ENCODE measurements at places on chromosomes 16 and 17.

- no peak for DNase-seq
These were observed 48.1 kb downstream of the MYO1D start for GRCh38 chr17:32828822-32829221.

DNA sequence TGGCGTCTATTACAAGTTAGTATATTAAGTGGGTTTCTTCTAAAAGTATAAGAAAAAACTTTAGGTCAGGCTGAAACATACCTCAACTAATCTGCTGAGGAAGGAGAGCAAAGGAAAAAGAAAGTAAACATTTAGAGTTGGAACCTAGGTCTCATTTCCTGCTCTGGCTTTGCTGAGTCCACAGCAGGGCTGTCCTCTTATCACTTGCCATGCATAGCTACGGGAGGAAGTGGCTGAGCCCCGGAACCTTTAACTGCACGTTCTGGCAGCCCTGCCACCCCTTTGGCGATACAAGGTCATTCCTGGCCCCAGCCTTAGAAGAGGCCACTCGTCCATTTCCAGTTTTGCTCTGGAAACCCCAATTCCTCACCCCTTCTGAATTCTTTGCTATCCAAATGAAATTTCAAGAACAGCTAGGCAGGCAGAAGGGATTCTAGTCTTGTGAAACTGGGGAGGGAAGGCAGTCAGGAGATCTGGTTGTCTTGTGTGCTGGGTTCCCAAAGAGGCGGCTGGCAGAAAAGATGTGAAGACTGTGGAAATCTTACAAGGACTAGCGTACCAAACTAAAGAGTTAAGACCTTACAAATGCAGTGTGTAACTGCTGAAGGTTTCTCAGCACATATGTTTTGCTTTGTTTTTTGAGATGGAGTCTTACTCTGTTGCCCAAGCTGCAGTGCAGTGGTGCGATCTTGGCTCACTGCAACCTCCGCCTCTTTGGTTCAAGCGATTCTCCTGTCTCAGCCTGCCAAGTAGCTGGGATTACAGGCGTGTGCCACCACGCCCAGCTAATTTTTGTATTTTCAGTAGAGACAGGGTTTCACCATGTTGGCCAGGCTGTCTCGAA is 19.1 kb downstream of the WIPI1 start:
- DNase-seq: peak; percentile 51

DNA sequence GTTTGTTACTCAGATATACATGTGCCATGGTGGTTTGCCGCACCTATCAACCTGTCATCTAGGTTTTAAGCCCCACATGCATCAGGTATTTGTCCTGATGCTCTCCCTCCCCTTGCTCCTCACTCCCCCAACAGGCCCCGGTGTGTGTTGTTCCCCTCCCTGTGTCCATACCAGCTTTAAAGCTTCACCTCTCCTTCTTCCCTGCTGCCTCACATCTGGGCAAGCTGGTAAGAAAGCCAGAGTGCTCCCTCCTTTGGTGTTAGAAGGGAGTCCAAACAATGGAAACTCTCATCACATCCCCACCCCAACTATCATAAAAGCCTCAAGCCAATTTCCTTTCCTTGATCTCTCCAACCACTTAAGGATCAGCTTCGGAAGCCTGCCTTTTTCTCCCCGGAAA is 1115.6 kb upstream of the GOT2 start:
- DNase-seq: peak; percentile 65

- DNase-seq: no peak
These were observed 53.7 kb upstream of the WSB1 start for GRCh38 chr17:27240086-27240801.

DNA sequence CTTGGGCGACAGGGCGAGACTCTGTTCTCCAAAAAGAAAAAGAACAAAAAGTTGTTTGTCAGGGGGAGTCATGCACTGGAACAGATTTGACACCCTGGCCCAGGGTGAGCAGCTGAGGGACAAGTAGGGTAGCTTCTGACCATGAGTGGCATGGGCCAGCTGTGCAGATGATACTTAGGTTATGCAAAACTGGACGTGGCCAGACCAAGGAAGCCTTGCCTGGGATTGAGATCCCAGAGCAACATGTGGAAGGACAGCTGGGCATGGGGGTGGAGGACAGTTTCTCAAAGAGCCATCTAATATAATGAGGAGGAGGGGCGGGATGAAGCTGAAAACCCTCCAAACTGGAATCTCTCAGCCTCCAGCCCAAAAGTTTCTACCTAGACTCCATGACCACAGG is 19.6 kb upstream of the SLC35B1 start:
- no peak for DNase-seq

GRCh38 chr17:78268191-78268874 is 36.9 kb downstream of the TMEM235 start:
- DNase-seq: peak; percentile 41

DNA sequence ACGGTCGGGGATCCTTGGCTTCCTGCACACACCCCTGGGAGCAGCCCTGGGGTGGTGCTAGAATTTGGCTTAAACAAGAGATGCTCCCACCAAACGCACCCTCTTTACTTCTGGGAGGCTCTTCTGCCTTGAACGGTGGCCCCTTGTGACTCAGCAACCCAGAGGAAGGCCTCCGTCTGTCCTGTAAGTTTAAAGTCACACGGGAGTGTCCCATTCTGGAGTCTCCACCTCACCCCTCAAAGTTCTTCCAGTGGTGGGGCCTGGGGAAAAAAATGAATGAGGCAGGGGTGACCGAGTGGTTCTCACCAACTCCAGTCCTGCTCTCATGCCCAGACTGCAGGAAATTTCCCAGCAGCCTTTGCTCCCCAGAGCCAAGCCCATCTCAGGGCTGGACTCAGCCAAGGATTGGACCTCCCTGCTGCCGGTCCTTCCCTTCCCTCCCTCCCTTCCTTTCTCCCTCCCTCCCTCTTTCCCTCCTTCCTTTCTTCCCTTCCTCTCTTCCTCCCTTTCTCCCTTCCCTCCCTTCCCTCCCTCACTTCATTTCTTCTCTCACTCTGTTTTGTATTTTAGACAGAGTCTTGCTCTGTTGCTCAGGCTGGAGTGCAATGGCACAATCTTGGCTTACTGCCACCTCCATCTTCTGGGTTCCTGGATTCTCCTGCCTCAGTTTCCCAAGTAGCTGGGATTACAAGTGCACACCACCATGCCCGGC is 11.4 kb downstream of the ITGAD start:
- no peak for DNase-seq

DNA sequence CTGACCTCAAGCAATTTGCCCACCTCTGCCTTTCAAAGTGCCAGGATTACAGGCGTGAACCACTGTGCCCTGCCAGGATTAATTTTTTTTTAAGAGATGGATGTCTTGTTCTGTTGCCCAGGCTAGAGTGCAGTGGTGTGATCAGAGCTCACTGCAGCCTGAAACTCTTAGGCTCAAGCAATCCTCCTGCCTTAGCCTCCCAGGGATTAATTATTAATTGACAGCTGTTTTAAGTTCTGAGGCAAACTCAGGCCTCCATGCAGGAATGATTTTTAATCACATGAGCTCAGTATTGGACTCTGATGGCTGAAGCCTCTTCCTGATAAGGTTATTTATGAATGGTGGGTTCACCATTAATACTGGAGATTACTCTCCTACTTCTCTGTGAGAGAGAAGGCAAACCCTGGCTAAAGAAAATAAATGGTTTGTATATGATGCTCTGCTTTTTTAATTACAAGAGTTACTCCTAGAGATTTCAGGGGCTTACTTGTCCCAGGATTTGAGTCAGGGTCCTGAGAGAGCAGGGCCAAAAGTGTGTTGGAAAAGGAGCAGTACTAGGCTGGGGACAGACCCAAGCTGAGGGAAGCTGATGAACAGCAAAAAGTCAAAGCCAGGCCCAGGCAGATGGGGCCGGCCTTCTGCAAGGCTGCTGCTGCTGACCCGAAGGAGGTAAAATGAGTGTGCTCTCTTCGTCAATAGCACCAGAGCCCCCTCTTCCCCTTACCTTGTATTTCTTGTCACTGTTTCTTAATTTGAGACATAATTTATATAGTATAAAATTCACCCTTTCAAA is 56.9 kb upstream of the HAS3 start:
- no peak for DNase-seq

DNA sequence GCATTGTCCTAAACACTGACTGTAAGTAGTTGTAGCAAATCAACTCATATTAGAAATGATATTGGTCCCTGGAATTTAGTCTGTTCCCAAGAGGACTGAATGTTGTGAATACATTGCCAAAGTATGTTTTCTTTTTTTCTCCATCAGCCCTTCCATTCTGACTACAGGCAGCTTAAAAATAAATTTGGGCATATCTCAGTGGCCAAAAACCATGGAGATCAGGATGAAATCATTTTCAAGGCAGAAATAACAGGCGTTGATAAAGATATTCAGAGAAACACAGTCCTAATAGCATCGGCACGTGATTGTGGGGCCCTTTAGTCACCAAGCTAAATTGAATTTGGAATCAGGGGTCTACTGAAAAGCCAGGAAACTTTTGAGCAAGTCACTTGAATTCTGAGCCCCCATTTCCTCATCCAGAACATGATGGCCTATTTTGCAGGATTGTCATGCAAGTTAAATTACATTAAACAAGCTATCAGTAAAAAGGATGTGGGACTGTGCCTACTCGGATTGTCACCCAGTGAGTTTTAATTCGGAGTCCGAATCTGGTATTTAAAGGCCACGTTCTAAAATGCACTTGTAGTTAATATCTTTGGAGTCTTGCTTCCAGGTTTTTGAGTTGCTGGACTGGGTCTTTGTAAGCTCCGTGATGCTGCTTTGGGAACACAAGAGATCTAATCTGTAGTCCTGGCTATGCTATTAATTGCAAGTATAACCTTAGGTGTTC is 17.1 kb downstream of the HLF start:
- DNase-seq: no peak

DNA sequence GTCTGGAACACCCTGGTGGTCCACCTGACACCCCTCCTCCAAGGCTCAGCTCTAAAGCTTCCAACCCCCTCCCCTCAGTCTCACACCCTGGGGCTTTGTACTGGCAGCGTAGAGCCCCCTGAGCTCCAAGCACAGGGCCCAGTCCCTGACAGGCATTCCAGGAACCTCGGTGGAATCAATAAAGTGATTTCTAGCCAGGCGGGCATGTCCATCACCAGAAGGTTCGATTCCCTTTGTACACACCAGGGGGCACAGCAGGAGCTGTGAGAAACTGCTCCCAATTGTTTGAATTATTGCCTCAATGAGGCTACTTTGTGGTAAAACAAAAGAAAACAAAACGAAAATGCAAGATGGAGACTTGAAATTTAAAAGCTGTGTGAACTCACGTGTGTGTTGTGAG is 51.8 kb downstream of the SMPD3 start:
- DNase-seq: no peak

GRCh38 chr16:2964475-2965336 is 631 bp downstream of the KREMEN2 start:
- peak; percentile 98 for DNase-seq

DNA sequence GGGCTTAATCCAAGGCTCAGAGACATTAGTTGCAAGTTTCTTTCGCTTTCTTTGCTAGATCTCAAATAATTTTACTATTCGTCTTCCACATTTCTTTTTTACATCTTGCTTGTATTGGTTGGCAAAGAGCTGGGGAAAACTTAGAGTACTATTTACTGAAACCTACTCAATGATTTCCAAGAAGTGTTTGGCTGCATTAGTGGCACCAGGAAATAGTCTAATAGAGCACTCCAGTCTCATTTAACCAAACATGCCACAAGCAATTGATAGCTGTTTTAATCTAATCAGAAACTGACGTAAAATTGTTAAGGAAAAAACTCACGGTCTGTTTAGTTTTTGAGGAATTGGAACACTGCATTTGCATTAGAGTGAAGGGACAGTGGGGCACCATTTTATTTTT is 29.0 kb downstream of the NUP93 start:
- DNase-seq: no peak

GRCh38 chr17:42591411-42591810 is 13.9 kb upstream of the PSMC3IP start:
- no peak for DNase-seq

DNA sequence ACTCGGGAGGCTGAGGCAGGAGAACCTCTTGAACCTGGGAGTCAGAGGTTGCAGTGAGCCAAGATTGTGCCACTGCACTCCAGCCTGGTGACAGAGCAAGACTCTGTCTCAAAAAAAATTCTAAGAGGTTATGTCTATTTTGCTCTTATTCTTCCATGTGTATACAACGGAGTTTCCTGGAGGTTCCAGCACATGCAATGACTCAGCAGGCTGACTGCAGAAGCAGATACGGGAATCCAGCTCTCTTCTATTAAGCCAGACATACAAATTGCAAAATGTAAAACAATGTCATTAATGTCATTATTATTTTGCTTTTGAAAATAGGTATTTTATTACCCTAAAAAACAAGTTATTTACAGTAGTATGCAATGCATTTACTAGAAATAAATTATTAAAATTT is 18.4 kb downstream of the MIEF2 start:
- no peak for DNase-seq

- no peak for DNase-seq
These were observed 26.1 kb upstream of the ABCA8 start for GRCh38 chr17:68981288-68981687.

DNA sequence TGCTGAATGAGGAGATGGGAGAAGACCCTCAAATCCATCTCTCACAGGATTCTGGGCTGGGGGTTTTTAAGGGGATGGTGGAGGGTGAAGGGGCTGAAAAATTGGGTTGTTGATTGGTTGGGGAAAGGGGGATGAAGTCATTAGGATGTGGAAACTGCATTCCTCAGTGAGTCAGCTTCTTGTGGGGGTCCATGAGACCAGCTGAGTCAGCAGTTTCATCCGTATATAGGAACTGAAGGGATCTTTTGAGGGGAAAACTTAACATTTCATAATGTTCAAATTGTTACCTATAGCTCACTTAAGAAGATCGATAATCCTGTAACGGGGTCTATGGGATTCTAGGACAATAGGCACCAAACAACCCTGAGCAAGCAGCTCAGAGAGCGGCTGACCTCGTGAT is 213.4 kb downstream of the CBLN1 start:
- DNase-seq: no peak

DNA sequence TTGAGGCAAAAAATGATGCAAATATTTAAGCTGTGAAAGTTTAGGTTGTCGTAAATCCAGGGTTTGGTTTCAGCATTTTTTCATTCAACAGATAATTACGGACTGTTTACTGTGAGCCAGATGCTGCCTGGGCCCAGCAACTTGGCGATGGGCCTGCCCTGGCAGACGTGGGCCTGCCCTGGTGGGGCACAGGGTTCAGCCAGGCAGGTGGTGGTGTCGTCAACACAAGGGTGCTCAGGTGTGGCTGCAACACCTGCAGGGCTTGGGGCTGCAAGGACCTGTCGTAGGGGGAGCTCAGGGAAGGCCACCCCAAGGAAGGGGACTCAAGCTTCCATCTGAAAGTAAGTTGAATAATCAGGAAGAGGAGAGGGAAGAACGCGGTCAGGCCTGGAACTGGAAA is 15.1 kb downstream of the ZC3H18 start:
- DNase-seq: no peak
